ENCODE measurements at places on chromosomes 5 and 9.

- DNase-seq = no peak
Observed at GRCh38 chr5:82862261-82862660, 214.9 kb downstream of the TMEM167A start.

GRCh38 chr5:84287951-84288350 is 96.7 kb downstream of the EDIL3 start:
- peak; percentile 23 for DNase-seq

DNA sequence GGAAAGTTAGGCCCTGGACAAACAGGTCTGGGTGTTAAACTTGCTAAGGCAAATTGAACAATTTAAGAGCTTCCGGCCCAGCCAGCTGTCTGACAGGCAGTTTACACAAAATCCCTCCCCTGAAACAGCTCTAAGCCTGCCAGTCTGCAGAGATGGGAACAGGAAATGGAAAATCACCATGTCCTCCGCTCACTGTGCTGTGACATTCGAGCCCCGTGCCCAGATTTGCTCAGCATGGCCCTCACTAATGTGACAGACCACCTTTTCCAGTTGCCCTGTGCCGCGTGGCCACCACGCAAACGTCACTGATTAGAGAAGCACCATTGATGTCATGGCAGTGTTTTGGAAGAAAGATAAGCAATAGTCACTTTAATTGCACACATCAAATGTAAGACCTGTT is 41.0 kb downstream of the CCNJL start:
- DNase-seq = no peak

DNA sequence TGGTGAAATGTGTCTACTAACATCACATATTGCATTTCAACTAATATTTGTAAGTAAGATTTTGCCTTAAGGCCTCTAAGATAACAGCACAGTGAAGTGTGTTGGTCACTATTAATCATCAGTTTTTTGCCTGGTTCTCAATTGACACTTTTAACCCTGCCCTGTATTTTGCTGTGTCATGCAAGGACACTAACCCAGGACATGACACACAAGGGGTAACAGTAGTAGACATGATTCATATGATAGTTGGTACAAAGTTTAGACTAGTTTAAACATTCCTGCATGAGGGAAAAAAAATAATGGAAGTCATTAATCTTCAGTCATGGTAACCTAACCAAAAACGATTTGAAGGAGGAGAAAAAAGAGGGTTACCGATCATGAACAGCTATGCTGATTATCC is 207.0 kb downstream of the DEPDC1B start:
- DNase-seq = no peak

GRCh38 chr5:96857924-96858323 is 18.4 kb upstream of the ERAP2 start:
- DNase-seq = no peak

DNA sequence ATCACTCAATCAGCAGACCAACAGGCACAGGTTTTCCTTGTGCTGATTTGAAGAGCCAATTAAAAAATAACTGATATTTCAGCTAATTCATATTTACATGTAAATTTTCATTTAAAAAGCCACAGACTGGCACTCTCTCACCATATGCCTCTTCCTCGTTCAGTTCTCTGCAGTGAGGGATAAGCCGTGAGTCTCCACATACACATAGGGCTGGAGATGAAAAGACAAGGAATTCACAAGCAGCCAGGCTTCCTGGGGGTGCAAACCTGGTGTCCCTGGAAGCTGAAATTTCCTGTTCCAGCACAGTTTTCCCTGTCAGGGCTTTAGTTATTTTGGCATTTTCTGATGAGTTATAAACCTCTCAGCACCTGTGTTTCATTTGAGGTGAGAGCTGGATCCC is 323.9 kb upstream of the PANK3 start:
- no peak for DNase-seq

GRCh38 chr9:84339962-84340361 is 596 bp downstream of the SLC28A3 start:
- no peak for DNase-seq

GRCh38 chr9:87898151-87898550 is 15.5 kb downstream of the SPATA31E1 start:
- no peak for DNase-seq

- DNase-seq = no peak
Observed at GRCh38 chr9:95028853-95029219, 288.7 kb downstream of the FANCC start.

- DNase-seq = no peak
Observed at GRCh38 chr5:73174100-73174815, 1.3 kb downstream of the TMEM174 start.

- DNase-seq = no peak
Observed at GRCh38 chr9:95516734-95517558, at the start of gene PTCH1. Gene PTCH1 (minus strand): TSS chr9:95516971.

GRCh38 chr5:52807723-52808122 is 20.0 kb downstream of the ITGA1 start:
- no peak for DNase-seq

DNA sequence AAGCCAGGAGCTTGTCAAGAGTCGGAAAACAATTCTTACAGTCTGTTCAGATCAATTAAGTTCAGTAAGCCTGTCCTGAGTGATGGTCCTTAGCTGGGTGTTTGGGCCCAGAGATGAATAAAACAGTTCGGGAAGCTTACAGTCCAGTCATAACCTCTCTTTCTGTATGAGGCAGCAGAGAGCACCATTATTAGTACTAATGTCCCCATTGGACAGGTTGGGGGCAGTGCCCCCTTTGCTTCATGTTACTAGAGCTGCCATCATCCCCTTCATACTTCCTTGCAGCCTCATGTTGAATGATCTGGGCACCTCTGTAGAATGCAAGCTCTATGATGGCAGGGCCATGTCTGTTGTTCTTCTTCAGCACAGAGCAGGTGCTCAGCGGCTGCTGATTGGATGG is 9.8 kb downstream of the DOCK2 start:
- no peak for DNase-seq

DNA sequence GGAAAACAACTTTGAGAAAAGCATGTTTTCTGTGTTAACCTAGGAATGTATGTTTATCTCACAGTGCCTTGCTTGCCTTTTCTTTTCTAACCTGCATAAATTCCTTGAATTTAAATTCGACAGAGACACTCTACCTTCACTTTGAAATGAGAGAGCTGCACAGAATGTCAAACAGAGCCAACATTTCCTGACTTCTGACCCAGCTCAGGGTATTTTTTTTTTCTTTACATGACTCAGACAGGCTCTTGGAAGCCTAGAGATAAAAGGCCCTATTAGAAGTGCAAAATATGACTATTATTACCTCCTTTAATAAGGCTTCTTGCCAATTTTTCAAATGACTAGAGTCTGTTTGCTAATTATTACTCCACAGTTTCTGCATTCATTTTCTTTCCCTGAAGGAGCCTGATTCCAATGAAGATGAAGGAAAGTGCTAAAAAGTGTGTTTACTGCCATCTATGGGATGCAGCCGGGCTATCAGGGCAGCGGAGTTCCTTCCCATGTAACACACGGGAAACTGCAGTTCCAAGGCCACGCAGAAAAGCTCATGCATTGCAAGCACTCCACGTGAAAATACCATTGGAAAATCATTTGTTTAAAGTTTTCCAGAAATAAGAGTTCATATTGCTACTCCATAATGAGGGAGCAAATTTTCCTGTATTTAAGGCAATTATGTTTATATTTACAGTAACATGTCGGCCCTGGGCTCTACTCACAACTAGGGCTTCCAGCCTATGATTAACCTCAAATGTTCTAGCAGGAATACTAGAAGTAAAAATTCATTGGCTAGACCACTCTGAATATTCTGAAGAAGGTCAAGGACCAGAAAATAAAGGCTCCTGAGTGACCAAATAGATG is 485.6 kb downstream of the ZSWIM6 start:
- no peak for DNase-seq

- no peak for DNase-seq
Observed at GRCh38 chr5:73763300-73764032, 137.5 kb downstream of the ARHGEF28 start.

Data from GM12878 (cell line).